ENCODE measurements at places on chromosomes 3 and 15.

- no peak for DNase-seq
Observed at GRCh38 chr3:53709256-53709655, 137.0 kb downstream of the CHDH start.

DNA sequence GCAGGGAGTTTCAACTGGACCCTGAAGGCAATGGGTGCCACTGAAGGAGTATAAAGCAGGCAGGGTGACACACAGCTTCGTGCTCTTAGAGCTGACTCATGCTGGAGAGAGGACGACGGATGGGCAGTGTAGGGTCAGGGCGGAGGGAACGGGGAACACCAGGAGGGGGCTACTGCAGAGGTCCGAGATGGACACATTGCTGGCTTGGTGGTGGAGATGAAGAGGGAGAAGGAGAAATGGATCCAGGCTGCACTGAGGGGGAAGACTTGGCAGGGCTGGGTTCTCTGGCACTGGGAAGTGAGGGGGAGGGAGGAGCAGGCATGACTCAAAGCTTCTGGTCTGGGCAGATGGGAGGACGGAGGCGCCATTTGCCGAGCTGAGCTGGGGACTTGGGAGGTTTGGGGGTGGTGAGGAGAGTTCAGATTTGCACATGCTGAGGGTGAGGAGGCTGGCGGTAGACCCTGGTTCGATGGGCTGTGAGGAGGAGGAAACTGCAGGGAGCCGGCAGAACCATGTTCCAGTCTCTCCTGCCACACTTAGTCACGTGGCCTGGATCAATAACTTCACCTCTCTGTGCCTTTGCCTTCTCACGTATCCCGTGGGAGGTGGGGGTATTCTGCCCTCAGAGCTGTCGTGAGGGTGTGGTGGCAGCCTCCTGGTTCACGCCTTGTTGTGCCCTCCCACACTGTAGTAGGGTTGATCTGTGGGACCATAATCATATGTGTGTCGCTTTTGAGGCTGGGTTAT, 4.6 kb upstream of the KCTD6 start:
- DNase-seq: no peak

GRCh38 chr3:130828948-130829947, 64.6 kb upstream of the ATP2C1 start:
- no peak for DNase-seq

- DNase-seq: no peak
Observed at GRCh38 chr3:11010426-11011165, 18.0 kb downstream of the SLC6A1 start.

- DNase-seq: no peak
Observed at GRCh38 chr3:30549600-30549999, 56.8 kb upstream of the TGFBR2 start.

GRCh38 chr15:100920516-100921135, 1.5 kb downstream of the LRRK1 start:
- no peak for DNase-seq

GRCh38 chr3:31880482-31881078, 100.5 kb downstream of the OSBPL10 start:
- no peak for DNase-seq

DNA sequence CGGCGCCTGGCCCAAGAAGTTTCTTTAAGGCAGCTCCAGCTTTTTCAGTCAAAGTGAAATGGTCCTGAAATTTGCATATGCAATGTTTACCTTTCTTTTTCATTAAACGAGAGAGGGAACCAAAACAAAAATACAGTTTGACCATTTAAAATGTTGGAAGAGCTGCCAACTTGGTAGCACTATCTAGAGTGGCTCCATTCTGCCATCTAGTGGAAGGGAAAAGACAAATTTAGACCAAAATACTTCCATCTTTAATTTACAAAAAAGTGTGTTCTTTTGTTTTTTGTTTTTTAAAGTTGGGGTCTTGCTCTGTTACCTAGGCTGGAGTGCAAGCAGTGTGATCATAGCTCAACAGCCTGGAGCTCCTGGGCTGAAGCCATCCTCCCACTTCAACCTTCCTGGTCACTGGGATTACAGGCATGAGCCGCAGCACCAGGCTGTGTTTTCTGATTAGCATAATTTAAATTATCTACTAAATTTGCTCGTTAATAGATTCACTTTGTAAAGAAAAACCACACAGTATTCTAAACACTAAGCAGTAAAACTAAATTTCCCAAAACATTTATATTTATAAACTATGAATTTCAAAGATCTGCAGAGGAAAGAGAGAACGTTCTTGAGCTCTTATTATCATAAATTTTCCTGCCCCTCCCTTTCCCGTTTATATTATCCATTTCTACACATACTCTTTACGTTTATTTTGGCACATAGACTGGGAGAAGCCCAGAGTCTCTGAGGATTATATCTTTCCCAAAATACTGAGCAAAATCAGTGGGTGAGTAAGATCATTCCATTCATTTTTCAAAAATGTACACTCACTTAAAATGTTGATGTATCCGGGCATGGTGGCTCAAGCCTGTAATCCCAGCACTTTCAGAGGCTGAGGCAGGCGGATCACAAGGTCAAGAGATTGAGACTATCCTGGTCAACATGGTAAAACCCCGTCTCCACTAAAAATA, 15.4 kb upstream of the RFC4 start:
- DNase-seq: no peak

DNA sequence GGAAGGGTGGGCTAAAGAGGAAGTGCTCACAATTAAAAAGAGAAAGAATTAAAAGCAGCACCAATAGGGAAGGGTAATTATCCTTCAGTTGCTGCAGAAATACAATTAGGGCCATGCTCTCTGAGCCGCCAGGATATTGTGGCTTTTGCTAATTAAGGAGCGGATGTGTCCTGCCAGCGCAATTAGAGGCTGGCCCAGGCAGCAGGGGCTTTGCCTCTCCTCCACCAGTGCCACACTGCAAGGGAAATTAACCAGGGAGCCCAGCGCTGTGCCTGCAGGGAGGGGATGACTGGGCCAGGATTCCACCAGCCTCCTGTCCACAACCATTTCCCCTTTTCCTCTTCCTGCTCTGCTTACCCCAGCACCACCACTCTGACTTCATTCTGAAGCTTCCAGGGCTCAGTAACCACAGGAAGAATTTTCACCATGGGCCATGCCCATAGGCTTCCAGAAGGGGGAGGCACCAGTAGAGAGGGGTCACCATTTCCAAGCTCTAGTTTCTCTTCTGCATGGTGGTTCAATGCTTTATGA, 10.4 kb upstream of the AEN start:
- DNase-seq: no peak

- DNase-seq: peak; percentile 32
Observed at GRCh38 chr3:15647611-15648167, 46.1 kb downstream of the BTD start.

GRCh38 chr3:48765376-48765775, 48.4 kb upstream of the IP6K2 start:
- DNase-seq: no peak

DNA sequence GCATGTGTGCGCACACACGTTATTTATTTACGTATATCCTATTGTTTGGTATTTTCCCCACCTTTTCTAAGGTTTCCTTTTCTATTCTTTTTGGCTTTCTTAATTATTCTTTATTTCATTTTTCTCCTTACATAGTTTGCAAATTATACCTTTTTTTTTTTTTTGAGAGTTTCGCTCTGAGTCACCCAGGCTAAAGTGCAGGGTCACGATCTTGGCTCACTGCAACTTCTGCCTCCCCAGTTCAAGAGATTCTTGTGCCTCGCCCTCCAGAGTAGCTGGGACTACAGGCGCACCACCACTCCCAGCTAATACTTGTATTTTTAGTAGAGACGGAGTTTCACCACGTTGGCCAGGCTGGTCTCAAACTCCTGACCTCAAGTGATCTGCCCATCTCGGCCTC, 20.0 kb upstream of the CILP start:
- DNase-seq: no peak

DNA sequence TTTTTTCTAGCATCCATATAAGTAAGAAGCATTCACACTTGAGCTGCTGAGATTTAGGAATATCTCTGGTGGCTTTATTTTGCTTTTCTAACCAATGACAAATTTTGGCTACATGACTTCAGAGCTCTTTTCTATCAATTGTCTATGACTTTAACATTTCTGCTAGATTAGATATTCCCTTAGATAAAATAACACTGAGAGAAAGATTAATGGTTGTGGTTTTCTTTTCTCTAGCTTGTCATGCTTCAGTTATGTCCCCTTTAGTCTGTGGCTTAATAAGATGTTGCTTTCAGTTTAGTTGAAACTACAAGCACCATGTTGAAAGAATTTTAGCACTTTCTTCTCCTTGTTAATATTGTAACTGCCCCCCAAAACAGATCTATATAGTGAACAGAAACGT, 665.6 kb upstream of the CCDC54 start:
- DNase-seq: no peak

- no peak for DNase-seq
Observed at GRCh38 chr3:52798978-52799476, 4.4 kb downstream of the ITIH3 start.

- DNase-seq: no peak
Observed at GRCh38 chr3:141170678-141171295, 60.8 kb upstream of the PXYLP1 start.

DNA sequence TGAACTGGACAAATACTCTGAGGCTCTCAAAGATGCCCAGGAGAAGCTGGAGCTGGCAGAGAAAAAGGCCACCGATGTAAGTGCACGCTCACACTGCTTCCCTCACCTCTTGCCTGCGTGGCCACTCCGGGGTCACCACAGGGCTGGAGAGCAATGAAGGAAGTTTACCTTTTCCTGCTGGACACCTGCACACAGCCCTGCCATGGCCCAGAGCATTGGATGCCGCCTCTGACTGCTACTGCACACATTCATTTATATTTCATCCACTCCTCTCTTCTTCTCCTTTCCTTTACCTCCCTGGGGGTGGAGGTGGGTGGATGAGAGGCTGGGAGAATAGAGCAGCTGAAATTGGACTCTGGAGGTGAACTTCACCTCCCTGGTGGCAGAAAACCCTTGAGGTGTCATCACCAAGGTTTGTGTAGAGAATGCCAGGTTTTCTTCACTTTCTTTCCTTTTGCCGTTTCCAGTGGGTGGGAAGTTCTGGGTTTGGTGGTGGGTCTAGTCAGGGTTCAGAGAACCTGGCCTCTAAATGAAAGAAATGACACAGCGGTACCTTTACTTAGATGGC, 1.6 kb downstream of the TPM1 start:
- DNase-seq: no peak

- no peak for DNase-seq
Observed at GRCh38 chr3:102089904-102090720, 240.8 kb downstream of the NFKBIZ start.

DNA sequence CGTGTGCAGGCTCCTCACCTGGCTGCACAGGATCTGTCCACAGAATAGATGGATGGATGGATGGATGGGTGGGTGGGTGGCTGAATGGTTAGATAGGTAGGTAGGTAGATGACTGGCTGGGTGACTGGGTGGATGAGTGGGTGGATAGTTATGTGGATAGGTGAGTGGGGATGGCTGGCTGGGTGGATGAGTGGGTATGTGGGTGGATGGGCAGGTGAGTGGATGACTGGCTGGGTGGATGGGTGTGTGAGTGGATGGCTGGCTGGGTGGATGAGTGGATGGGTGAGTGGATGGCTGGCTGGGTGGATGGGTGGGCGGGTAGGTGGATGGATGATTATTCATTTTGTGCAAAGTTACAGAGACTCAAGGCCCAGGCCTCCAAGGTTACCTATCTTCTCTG, 172.9 kb upstream of the CTDSPL start:
- DNase-seq: no peak

DNA sequence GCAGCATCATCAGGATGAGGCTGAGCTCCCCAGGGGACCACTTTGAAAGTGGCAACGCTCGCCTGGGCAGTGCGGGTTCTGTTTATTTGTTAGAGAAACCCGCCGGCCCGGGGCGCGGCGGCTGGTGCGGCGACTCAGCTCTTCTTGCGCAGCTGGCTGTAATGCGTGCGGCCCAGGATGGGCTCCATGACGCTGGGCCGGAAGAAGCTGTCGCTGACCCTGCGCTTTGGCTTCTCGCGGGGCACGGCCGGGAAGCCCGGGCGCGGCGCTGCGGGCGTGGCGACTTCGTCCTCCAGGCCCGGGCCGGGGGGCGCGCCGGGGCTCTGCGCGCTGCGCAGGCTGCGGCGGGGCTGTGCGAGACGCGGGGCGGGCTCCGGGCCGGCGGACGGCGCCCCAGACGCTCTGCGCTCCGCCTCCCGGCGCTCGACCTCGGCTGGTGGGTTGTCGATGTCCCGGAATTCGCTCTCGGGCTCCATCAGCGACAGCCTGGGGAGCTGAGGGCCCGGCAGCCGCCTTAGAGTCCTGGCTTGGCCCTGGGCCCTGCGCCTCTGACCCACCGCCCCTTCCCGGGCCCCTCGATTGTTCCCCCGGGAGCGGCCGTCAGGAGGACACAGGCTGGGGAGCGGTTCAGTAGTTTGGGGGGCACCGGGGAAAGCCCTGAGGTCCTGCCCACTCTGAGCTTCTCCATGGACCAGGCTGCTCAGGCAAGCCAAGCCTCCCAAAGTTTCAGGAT, 10.3 kb upstream of the KIF7 start:
- DNase-seq: no peak

- DNase-seq: no peak
Observed at GRCh38 chr15:94917068-94917467, 685.7 kb downstream of the MCTP2 start.

GRCh38 chr15:77810130-77810571, 177.4 kb upstream of the LINGO1 start:
- DNase-seq: no peak

- peak; percentile 39 for DNase-seq
Observed at GRCh38 chr15:98651036-98651481, 2.7 kb downstream of the IGF1R start.

DNA sequence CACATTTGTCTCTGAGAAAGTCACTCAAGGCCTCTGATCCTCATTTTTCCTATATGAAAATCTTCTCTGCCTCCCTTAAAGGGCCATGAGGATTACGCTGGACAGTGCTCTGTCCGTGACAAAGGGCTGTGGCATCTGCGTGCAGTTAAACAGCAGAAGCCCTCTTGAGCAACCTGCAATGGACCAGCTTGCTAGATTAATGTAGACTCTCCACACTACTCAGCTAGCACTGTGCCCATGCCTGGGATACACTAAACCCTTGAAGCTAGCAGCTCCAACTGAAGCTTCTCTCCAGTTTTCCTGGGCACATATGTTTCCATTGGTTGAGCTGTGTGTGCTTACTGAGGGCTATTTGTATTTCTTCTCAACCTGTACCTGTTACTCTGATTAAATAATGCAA, 303.8 kb downstream of the RPLP1 start:
- no peak for DNase-seq
